Activated CD8-positive, alpha-beta memory T cell treated with anti-CD3 and anti-CD28 coated beads for 1 hour (primary cell): ENCODE measurements at places on chromosomes 3 and 15.

- DNase-seq = no peak
These were observed 442.6 kb upstream of the PDZRN3 start for GRCh38 chr3:74067296-74067695.

DNA sequence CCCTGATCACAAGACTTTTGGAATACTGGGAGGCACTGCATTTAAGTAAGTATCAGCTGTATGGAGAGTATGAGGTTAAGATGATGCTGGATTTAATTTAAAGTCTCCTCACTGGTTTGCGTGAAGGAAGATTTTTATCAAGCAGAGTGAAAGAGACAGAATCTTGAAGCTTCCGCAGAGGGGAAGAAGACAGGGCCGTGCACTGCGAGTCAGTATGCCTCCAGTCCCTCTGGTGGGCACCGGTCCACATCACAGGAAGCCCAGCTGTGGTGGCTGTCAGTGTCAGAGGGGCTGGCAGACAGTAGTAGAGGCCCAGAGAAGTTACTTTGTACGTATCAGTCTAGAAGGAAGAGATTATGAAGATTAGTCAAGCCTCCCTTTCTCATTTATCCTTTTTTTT is 379.0 kb upstream of the TPRG1 start:
- DNase-seq = no peak

DNA sequence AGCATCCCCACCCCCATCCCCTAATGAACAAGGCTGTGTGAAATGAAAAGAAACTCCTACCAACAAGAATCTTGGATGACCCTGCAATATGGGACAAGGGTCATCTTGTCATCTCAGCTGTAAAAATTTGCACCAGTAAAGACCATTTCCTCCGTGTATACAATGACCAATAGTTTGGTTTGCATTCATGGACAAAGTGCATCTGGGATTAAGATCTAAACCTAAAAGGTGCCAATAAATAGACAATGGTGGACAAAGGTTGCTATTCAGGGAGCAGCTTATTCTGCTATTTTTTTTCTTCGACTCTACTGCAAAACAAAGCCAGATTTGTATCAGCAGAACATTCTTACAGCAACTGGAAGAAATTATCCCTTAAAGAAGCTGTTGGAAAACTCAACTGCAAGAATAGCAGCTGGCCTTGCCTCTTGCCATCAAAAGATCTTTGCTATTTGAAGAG is 8.0 kb downstream of the MGLL start:
- no peak for DNase-seq

DNA sequence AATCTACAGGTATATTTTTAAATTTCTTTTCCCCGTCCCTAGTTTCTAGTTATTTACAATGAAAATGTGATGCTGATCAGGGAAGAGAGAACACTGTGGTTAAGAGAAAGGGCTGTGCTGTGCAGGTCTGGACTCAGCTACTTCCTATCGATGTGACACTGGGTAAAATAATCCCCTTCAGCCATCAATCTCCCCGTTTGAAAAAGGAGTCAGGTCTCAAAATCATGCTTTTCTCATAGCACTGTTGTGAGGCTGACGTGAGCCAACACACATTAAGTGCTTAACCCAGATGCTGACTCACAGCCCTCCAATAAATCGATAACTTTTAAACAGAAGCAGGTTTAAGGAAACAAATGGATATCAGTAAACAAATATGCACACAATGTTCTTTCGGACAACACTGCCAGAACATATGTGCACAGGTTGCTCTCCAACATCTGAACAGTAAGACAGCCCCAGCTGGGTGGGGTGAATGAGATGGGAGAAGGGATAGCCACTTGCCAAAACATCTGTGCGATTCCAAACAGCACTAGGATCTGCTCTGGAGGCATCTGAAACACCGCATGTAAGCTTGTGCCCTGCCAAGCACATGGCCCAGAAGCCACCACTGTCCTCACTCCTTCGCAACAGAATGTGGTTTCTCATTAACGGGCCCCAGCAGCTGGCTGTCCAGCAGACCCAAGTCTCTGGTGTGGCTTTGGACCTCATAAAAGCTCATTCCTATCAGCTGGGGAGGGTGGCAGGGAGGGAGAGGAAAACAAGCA is 143.2 kb upstream of the PRICKLE2 start:
- DNase-seq = no peak

- DNase-seq = no peak
These were observed 72.7 kb upstream of the ABI3BP start for GRCh38 chr3:101065962-101066361.

DNA sequence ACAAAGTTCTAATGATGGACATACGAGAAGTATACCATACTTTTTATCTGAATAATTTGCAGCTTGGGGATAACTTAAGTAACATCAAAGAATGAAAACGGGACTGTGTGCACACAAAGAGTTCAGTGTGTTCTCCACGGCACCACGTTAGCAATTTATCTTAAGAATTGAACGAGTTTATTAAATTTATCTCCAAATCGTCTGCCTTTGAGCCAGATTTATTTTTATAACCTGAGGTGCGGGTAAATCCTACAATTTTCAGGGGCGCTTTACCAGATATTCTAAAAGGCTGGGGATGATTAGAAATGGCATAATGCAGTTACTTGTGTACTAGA is 3.5 kb downstream of the CHD2 start:
- DNase-seq = no peak

GRCh38 chr3:38254872-38255271 is 10.7 kb upstream of the SLC22A13 start:
- DNase-seq = no peak

DNA sequence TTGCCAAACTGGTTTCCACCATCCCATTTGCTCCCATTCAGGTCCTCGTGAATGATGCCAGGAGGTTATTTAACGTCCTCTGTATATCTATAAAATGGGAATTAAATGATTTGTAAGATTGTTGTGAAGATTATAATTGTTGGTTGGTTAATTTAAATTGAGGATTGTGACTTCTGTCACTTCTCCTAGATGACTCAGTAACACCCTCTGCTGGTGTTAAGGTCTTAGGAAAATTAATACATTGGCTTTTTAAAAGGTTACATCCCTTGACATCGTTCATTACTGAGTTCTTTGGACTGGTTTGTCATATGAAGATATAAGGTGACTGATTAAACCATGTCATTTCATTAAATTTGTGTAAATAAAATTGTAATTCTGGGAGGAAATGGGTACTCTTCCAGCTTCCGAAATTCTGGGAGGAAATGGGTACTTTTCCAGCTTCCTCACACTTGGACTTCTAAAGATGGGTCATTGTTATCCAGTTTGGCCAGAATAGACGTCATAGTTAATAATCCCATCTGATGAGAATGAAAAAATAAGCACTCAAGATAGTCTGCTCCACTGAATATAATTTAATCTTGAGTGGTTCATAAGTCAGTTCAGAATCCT is 33.3 kb upstream of the PAQR5 start:
- DNase-seq = no peak

- DNase-seq = no peak
These were observed 142.5 kb upstream of the MBNL1 start for GRCh38 chr3:152126260-152126659.

- DNase-seq = no peak
These were observed 42.5 kb upstream of the TPM1 start for GRCh38 chr15:62999923-63000561.

DNA sequence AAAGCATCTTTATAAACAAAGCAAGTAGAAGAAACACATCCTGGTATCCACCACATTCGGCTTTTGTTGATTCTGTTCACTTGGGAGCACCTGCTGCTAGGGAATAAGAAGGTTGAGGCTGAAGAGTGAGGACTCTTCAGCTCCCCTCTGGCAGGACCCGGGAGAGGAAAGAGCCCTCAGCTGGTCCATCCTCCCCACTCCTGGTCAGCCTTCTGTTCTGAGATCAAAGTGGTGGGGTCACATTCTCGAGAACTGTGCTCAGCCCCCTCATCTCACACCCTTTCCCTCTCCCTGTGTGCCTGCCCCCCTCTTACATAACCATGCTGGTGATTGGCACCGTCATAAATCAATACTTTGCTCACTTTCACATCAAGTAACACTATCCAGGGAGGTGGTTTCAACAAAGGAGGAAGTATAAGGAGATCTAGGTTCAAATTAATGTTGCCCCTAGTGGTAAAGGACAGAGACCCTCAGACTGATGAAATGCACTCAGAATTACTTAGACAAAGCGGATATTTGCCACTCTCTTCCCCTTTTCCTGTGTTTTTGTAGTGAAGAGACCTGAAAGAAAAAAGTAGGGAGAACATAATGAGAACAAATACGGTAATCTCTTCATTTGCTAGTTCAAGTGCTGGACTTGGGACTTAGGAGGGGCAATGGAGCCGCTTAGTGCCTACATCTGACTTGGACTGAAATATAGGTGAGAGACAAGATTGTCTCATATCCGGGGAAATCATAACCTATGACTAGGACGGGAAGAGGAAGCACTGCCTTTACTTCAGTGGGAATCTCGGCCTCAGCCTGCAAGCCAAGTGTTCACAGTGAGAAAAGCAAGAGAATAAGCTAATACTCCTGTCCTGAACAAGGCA is at the start of gene NR1I2:
TSS of gene NR1I2 (plus strand) at position 772 of the 869 bp plus-strand sequence.
- DNase-seq = no peak

GRCh38 chr3:73605412-73605811 is 19.3 kb downstream of the PDZRN3 start:
- DNase-seq = no peak

- no peak for DNase-seq
These were observed 219.3 kb upstream of the PRICKLE2 start for GRCh38 chr3:64444490-64445108.

- no peak for DNase-seq
These were observed 29.0 kb upstream of the NR2E3 start for GRCh38 chr15:71781179-71781964.

- no peak for DNase-seq
These were observed 17.3 kb downstream of the ABHD5 start for GRCh38 chr3:43707998-43708397.

DNA sequence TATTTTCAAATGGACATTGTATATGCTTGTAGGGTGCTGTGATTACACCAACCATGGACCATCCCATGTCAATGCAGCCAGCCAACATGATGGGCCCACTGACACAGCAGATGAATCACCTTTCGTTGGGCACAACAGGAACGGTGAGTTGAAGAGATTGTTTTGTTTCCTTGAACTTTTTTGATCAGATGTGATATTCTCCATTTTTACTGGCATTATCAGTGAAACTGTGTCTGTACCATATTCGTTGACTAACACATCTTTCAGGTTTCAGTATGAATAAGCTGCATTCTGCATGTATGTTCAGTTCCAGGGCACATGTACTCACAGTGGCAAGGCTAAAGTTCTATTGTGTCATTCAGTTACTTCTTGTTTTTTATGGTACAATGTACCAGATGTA is 655.2 kb downstream of the RBMS3 start:
- DNase-seq = no peak

DNA sequence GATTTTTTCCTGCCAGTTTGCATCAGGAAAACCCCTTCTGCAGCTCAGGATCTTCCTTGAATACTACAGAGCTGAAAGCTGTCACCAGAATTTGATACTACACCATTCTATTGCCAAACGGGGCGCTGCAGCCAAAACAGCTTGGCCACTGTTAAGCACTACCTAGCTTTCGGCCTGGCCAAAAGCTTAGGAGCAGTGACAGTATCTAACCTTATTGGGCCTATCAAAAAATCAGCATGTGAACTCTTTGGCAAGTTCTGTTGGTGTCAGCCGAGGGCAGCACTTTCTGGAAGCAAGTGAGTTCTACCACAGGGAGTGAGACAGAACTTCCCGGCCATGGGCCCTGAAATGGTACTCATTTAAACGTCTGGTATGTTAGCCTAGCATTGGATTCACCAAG is 16.1 kb upstream of the GYG1 start:
- DNase-seq = no peak

- no peak for DNase-seq
These were observed 316.0 kb upstream of the CBLB start for GRCh38 chr3:106184540-106185457.
